Activated CD4-positive, alpha-beta T cell treated with anti-CD3 and anti-CD28 coated beads, Interleukin-2, amount 10 ng/mL, durations not matched to agents 24 days and 14 days (primary cell): ENCODE measurements at places on chromosomes 7 and 10.

GRCh38 chr10:81473755-81474154 lies 401.2 kb upstream of the NRG3 start:
- no peak for DNase-seq

DNA sequence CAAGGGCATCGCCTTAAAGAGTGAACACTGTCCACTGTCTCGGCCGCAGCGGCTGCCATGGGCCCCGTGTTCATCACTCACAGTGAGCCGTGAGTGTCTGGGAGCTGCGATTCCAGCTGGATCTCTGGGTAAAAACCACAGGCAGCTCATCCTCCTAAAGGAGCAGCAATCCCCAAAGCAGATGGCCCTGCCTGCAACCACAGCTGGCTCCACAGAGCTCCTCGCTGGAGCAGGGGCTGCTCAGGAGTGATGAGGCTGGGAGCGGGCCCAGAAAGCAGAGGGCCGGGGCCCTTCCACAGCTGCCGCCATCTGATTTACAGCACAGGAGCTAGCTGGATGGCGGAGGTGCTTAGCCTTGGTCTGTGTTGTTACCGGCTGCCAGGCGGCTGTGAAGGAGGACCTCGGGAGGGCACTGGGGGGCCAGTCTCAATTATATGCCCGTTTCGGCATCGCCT lies 6.6 kb upstream of the TMEM184A start:
- no peak for DNase-seq

- DNase-seq, result no peak
These were observed 195.4 kb downstream of the MACC1 start for GRCh38 chr7:20021831-20022230.

- no peak for DNase-seq
These were observed 59.6 kb upstream of the ZNF32 start for GRCh38 chr10:43708262-43708661.

DNA sequence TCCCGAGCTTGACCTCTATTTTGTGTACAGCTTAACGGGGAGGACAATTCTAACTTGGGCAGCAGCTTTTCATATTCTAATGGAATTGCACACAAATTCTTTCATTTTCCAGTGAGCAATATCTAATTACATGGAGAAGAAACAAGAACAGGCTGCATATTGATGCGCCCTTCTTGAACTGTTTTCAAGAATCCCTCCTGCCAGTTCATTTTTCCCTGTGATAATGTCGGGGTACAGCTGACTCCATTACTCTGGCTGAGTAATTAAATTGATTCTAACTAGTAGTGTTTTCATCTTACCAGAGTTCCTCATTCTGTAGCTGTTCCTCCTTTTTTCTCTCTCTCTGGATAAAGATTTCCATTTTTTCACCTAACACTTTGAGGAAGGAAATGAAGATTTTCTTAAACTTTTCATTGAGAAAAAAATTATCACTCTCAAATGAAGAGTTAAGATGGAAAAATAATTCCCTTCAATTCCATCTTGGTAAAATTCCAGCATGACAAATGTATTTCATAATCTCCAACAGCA lies 190.9 kb downstream of the FANK1 start:
- DNase-seq, result no peak

DNA sequence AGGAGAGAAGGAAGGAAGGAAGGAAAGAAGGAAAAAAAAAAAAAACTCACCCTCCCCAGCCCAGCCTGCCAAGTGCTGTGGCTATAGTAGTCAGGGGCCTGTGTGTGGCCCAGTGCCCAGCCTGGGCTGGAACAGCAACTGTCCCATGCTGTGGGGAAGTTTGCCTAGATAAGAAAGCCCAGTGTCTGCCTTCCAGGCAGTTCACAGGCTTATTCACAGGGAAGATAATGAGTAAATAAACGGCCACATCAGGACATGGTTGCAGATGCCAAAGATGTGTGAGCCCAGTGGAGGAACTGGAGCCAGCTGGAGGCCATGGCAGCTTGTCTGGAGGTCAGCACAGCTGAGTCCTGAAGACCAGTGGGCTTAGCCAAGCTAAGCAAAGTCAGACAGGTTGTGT lies 132.4 kb upstream of the FOXK1 start:
- DNase-seq, result no peak

DNA sequence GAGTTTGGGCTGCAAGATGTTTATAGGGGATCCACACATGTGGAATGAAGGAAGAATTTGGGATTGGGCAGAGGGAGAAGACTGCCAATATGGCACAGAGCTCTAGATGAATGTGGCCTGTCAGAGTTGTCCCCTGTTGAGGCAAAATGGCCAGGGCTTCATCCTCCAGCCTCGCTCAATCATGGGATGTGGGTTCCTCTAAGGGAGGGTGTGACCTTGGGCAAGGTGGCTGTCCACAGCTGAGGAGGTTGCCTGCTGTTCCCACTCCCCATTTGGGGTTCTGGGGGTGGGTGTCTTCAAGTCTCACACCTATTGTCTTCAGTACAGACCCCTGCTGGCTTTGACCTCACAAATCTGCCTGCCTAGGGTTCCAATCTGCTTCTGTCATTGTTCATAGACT lies 121.6 kb upstream of the FAM204A start:
- DNase-seq, result no peak

GRCh38 chr7:134193240-134193639 lies 66.1 kb downstream of the LRGUK start:
- DNase-seq, result no peak

- no peak for DNase-seq
These were observed 109.5 kb downstream of the ADRA2A start for GRCh38 chr10:111186358-111186757.

- no peak for DNase-seq
These were observed 210.9 kb downstream of the GRM8 start for GRCh38 chr7:127041689-127042452.

DNA sequence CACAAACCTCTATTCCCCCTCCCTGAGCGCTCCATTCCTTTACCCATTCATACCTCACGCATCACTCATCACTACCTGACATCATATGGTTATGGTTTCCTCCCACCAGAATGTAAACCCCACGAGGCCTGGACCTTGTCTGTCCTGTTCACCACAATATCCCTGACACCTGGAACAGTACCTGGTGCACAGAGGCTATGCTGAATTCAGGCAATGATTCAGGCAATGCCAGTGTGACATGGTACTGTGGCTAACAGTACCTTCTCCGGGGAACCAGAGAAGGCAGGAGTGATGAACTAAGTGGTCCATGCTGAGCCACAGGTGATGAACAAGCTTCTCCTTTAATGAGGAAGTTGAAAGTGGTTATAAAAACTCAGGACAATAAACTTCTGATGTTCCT lies 202.5 kb upstream of the PLXNA4 start:
- no peak for DNase-seq

DNA sequence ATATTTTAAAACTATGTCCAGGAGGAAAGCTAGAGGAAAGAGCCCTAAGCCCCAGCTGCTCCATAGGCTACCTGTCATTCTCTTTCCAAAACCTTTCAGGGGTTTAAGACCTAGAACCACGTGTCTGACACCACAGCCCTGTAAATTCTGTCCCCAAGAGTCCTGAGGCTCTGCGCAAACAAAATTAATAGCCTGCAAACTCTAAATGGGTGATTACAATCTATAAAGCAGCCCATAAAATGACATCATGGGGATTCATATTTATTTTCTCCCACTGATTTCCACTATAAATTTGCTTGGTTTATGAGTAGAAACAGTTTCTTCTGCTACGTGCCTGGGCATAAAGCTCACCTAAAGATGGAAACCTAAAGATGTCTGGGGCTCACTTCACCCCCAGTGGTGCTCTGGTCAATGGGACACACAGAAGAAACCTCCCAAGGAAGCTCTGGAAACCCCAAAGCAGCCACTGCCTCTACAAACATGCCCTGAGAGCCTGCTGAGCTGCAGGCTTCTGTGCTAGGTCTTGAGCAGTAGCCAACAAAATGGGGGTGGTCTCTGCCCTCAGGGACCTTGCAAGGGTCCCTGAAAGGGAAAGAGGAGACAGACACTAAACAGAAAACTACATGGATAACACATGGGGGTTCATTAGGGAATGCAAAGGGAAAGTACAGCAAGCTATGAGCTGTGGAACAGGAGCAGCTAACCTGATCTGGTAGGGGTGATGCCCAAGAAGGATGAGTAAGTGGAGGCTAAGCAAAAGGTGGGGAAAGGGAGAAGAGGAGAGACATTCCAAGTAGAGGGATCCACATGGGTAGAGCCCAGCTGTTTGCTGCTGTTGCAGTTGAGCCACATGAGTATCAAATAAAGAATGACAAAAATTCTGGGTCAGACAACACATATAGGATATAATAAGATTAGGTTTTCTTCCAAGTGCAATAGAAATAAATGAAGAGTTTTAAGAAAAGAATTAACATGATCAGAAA lies 331.7 kb downstream of the KCNMA1 start:
- DNase-seq, result no peak

DNA sequence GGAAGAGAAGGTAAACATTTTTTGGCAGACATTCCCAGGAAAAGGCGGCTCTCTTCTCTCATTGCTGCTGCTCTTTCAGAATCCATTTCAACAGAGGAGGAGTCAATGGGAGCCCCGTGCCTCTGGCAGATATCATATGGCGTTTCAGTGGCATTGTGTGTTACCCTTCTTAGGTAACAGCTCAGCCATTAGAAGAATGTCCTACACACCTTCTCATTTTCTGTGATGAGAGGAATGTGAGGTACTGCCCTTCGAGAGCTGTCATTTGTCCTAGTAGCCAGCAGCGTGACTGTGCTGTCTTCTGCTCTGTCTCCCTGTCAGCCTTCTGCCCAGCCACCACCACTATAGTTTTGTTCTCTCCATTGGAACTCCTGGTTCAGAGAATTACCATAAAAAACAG lies 102.4 kb downstream of the EGFR start:
- no peak for DNase-seq

DNA sequence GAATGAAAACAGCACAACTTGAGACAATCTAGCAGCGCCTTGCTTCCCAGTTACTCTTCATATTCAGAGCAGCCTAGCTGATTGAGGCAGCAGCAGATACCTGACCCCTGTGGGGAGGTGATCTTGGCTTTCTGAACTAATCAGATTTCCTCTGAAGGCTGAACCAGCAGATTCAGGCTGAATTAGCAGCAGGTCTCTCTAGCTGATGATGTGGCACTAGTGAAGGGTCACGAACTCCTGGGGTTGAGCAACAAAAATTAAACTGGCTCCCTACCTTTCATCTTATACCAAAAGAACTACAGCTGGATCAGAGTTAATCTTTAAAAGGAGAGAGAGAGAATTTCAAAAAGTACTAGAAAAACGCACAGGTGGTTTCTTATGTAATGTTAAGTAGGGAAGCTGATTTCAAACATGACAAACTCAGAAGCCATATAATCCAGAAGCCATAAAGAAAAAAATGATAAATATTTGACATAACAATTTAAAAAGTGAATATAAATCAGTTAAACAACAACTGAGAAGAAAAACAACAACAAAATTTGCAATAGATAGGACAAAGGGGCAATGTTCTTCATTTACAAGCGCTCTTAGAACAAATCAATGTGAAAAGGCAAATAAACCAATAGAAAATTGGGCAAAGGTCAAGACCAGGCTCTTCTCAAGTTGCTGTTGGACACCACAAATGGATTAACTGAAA lies 13.5 kb downstream of the SLC25A13 start:
- no peak for DNase-seq

GRCh38 chr10:22593636-22594198 lies 120.7 kb downstream of the PIP4K2A start:
- DNase-seq, result no peak

DNA sequence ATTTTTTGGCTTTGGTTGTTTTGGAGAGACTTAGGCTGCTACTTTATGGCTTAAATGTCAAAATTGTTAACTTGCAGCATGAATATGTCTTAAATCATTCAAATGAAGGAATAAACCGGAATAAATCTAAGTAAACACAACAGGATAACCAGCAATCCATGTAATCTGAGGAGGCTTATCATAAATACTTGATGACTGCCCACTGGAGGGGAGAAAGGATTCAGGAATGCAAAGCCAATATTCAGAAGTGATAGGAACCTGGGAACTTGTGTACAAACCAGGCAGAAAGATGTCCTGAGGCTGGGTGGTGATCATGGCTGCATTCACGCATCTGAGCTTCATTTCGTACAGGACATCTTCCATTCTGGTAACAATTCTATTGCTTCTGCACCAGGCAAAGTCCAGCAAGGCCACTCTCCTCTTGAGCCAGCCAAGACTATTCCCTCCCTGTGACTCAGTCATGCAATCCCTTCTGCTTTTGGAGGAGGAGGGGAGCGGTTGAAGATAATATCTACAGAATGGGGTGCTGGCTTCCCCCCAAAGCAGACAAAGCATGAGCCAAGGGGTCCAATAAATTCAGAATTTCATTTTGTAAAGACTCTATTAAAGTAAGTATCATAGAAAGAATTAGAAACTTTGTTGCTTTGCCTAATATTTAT lies 374.5 kb downstream of the PHTF2 start:
- no peak for DNase-seq

- DNase-seq, result no peak
These were observed 198.1 kb upstream of the KLF14 start for GRCh38 chr7:130932088-130932487.

DNA sequence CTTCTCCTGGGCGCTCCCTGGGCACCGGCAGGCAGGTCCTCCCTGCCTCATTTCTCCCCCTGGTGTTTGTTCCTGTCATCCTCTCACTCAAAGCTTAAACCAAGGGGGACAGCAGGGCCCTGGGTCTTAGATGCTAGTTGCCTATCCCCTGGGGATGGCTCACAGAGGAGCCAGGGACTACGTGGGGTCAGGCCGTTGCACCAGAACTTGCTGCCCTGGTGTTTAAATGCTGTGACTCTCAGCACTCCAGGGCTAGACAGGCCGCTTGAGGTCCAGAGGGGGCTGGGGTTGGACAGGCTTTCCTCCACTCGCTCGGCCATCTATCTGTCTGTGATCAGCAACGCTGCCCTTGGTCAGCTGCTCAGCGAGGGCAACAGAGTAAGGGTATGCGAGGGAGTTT lies 340.3 kb downstream of the CXCL12 start:
- DNase-seq, result no peak

GRCh38 chr7:24517166-24517565 lies 56.1 kb upstream of the PALS2 start:
- DNase-seq, result no peak

DNA sequence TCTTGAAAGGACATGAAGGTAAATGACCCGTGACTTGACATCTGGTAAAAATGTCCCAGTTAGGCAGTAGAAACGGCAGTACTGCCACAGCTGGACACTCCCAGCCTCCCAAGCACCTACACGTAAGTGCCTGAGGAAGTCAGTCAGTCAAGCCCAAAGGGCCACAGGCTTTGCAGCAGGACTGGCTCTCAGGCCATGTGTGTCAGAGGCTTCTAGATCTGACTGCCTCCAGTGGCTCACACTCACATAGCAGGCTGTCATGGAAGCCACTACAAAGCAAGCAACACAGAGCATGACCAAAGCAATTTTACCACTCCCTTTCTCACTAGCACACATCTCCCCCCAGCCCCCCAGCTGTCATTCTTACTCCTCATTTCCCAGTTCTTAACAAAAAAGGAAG lies 17.8 kb upstream of the CCNJ start:
- no peak for DNase-seq

DNA sequence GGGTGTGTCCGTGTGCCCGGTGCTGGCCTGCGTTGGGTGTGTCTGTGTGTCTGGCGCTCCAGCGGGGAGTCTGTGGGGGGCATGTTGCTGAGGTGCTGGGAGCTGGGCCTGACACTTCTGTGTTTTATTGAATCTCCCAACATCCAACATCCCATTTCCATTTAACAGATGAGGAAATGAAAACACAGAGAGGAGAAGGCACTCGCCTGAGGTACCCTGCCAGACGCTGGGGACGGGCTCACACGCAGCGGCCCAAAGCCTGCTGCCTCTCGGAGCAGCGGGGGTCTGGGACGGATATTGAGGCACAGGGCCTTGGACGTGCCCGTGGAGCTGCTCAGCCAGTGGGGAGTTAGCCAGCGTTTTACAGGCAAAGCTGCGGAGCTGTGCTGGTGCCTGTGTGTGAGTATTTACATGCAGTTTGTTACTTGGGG lies 133.9 kb downstream of the DNAJB6 start:
- no peak for DNase-seq

GRCh38 chr7:41045556-41046123 lies 657.2 kb downstream of the INHBA start:
- DNase-seq, result no peak
